ENCODE measurements at places on chromosomes 6 and 20. TPM values are rescaled to one million over a fixed set of nuclear protein-coding genes. Genes with fewer than 3 reads are reported as not detected.

The ADGRF5 gene
- not detected for total RNA-seq

The NOL4L gene
- 15.9 TPM for total RNA-seq

The FNDC11 gene
- 0.20 TPM for total RNA-seq

The ENPP5 gene
- 0.33 TPM for total RNA-seq

The KCNS1 gene
- 0.56 TPM for total RNA-seq

The ANGPT4 gene
- total RNA-seq = not detected

DNA sequence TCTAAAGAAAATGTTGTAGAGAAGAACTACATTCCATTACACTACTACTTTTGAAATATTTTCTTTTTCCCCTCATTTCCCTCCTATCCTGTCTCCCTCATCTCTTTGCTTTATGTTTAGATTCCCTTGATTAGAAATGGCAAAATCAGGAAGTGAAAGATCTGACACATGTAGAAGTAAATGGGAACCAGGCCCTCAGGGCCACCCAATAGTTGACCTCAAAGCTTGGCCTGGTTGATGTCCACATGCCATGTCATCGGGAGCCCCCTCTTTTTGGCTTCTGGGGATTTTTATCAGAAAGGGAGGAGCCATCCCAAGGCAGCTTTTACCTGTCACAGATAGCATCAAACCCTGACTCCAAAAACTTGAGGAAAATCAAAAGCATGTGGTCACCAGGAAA lies 168.3 kb upstream of the ECI2 start:
- no peaks in the 10 kb centered on the region for H3K4me1 ChIP-seq
- DNase-seq = no peak
- peaks cover 11% of the 10 kb centered on the region for H3K27me3 ChIP-seq
- no peaks in the 10 kb centered on the region for H3K36me3 ChIP-seq
- H3K27ac ChIP-seq = no peak overlapping the region

DNA sequence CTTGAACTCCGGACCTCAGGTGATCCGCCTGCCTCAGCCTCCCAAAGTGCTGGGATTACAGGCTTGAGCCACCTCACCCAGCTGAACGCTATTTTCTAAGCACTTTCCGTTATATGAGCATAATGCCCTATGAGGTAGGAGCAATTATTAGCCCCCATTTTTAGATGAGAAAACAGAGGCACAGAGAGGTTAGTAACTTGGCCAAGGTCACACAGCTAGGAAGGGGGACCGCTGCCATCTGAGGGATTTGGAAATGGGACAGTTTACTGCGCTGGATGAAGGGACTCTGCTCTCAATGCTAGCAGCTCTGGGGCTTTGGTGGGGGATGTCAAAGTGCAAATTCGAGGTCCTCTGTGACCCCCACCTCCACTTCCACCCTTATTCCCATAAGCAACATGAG lies 62.5 kb downstream of the BCAS4 start:
- no peaks in the 10 kb centered on the region for H3K27me3 ChIP-seq
- H3K4me3 ChIP-seq = no peak overlapping the region
- H3K4me1 ChIP-seq = no peaks in the 10 kb centered on the region
- no peaks in the 10 kb centered on the region for H3K36me3 ChIP-seq
- no peak for DNase-seq

- H3K4me1 ChIP-seq = peaks cover 48% of the 10 kb centered on the region
- H3K27me3 ChIP-seq = no peaks in the 10 kb centered on the region
- peak; percentile 82 for DNase-seq
- H3K27ac ChIP-seq = peak overlapping the region; percentile 99
- H3K36me3 ChIP-seq = peaks cover 42% of the 10 kb centered on the region
Measured at GRCh38 chr6:33312361-33313104, 1.3 kb downstream of the TAPBP start.

DNA sequence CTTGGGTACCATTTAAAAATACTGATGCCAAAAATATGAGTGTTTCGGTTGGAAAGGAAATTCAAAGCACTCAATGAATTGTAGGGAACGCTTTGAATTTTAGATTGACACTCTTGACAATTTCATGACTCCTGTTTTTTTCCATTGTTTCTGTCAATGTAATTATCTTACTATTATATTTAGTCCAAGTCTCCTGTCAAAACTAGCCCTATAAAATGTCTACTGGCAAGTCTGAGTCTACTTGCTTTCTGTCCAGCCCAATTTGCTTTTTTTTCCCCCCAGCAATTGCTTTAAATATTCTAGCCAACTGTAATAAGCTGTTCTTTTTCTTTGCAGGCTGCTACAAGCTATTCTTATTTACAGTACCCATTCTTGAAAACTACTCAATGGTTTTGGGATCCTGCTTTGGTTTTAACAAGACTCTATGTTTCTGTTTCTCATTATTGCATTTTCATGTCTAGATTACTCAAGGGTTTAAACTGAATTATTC lies 1103.9 kb upstream of the GJE1 start:
- no peaks in the 10 kb centered on the region for H3K27me3 ChIP-seq
- DNase-seq = no peak
- H3K27ac ChIP-seq = no peak overlapping the region
- H3K4me1 ChIP-seq = no peaks in the 10 kb centered on the region
- no peaks in the 10 kb centered on the region for H3K36me3 ChIP-seq

DNA sequence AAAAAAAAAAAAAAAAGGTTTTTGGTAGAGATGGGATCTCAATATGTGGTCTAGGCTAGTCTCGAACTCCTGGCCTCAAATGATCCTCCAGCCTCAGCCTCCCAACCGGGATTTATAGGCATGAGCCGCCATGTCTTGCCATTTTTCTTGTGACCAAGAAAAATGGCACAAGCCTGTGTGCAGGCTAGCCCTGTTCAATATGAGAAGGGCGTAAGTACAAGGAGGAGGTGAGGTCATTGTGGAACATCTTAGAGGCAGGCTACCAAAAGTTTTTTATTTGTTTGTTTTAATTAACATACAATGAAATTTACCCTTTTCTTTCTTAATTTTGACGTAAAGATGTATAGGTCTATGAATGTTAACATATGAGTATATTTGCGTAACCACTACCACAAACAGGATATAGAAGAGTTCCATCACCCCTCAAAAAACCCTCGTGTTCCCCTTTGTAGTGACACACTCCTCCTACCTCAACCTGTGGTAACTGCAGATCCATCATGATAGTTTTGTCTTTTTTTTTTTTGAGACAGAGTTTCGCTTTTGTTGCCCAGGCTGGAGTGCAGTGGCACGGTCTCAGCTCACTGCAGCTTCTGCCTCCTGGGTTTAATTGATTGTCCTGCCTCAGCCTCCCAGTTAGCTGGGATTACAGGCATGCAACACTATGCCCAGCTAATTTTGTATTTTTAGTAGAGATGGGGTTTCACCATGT lies 28.3 kb upstream of the KIF3B start:
- H3K4me1 ChIP-seq = peaks cover 43% of the 10 kb centered on the region
- H3K27me3 ChIP-seq = no peaks in the 10 kb centered on the region
- H3K27ac ChIP-seq = peak overlapping the region; percentile 91
- H3K4me3 ChIP-seq = no peak overlapping the region

DNA sequence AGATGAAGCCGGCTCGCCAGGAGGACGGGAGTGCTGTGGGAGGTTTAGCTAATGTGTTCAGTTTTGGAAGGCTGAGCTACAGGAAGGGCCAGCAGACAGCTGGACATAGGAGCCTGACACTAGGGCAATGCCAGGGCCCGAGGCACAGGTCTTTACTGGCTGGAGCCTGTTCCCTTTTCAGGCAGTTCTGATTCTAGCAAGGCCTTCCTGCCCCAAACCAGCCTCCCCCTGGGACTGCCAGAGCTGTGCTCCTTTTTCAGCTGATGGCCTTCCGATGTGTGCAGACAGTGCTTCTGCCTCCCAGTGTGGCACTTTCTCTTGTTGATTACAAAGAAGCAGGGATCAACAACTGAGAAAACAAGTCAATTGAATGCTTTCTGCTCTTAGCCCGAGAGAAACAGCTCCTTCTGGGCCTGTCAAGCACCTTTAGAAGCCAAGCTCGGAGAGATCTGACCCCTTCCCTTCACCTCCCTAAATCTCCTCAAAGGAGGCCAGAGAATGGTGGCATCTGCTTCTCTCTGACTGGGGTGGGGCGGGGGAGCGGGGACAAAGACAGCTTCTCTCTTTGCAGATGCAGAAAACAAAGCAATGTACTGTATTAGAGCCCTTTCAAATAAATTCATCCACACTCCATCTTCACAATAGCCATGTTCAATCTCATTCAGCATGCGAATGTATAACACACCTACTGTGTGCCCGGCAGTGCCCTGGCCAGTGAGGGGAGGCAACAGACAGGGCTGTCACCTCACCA lies 63.2 kb downstream of the RAB44 start:
- no peak overlapping the region for H3K4me3 ChIP-seq
- H3K4me1 ChIP-seq = peaks cover 24% of the 10 kb centered on the region
- H3K27ac ChIP-seq = no peak overlapping the region
- no peaks in the 10 kb centered on the region for H3K36me3 ChIP-seq

- no peaks in the 10 kb centered on the region for H3K36me3 ChIP-seq
- DNase-seq = no peak
- peaks cover 12% of the 10 kb centered on the region for H3K27me3 ChIP-seq
- no peak overlapping the region for H3K4me3 ChIP-seq
- no peak overlapping the region for H3K27ac ChIP-seq
Measured at GRCh38 chr6:168819546-168819945, 378.6 kb downstream of the SMOC2 start.

- no peak overlapping the region for H3K4me3 ChIP-seq
- H3K27me3 ChIP-seq = no peaks in the 10 kb centered on the region
- DNase-seq = no peak
- peaks cover 4% of the 10 kb centered on the region for H3K4me1 ChIP-seq
- no peak overlapping the region for H3K27ac ChIP-seq
- peaks cover 24% of the 10 kb centered on the region for H3K36me3 ChIP-seq
Measured at GRCh38 chr6:41088451-41088850, 15.7 kb downstream of the NFYA start.

GRCh38 chr20:42173440-42173839 lies 555.3 kb upstream of the CHD6 start:
- H3K36me3 ChIP-seq = no peaks in the 10 kb centered on the region
- DNase-seq = no peak
- H3K27me3 ChIP-seq = no peaks in the 10 kb centered on the region
- H3K27ac ChIP-seq = no peak overlapping the region
- no peak overlapping the region for H3K4me3 ChIP-seq

- H3K27ac ChIP-seq = peak overlapping the region; percentile 92
- H3K27me3 ChIP-seq = peaks cover 4% of the 10 kb centered on the region
- H3K4me3 ChIP-seq = peak overlapping the region; percentile 76
- no peak for DNase-seq
Measured at GRCh38 chr6:26520237-26520849, 17.8 kb upstream of the HMGN4 start.

DNA sequence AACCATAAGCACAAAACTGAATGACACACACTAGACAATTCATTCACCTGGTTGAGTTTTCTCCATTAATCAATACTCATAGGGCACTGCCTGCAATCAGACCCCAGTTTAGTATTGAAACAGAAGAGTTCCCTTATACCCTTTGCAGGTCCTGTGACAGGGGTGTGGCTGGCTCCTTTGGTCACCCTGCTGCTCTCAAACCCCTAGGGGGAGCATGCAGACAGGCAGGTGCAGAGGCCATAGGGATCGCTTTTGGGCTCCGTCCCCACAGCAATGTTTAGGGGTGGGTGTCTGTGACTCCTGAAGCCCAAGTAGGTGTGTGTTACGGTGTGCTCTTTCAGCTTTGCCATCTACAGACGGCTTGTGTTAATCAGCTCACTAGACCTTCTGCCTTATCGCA lies 210.4 kb downstream of the CENPW start:
- no peaks in the 10 kb centered on the region for H3K36me3 ChIP-seq
- H3K4me3 ChIP-seq = no peak overlapping the region
- no peak overlapping the region for H3K27ac ChIP-seq
- no peaks in the 10 kb centered on the region for H3K27me3 ChIP-seq
- H3K4me1 ChIP-seq = no peaks in the 10 kb centered on the region
- DNase-seq = no peak

DNA sequence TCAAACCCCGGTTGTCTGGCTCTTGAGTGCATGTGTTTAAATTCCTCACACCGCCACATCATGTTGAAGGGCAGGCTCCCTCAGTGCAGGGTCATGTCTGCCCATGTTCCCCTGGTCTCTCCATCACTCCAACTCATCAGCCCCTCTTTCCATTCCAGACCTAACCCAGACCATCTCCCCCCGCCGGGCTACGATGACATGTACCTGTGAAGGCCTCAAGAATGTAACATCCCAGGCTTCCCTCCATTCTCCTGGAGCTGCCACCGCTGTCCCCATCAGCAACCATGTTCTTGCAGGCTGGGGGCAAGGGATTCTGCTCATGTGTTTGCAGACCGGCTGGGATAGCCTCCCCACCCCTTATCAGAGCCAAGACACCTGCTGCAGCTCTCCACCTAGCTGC lies 19.9 kb downstream of the TMEM74B start:
- no peak for DNase-seq
- peak overlapping the region; percentile 47 for H3K27ac ChIP-seq
- H3K4me3 ChIP-seq = no peak overlapping the region
- peaks cover 39% of the 10 kb centered on the region for H3K36me3 ChIP-seq
- H3K27me3 ChIP-seq = no peaks in the 10 kb centered on the region

Data from activated naive CD8-positive, alpha-beta T cell treated with anti-CD3 and anti-CD28 coated beads for 36 hours (primary cell).